ENCODE measurements at places on chromosomes 13 and 19.

DNA sequence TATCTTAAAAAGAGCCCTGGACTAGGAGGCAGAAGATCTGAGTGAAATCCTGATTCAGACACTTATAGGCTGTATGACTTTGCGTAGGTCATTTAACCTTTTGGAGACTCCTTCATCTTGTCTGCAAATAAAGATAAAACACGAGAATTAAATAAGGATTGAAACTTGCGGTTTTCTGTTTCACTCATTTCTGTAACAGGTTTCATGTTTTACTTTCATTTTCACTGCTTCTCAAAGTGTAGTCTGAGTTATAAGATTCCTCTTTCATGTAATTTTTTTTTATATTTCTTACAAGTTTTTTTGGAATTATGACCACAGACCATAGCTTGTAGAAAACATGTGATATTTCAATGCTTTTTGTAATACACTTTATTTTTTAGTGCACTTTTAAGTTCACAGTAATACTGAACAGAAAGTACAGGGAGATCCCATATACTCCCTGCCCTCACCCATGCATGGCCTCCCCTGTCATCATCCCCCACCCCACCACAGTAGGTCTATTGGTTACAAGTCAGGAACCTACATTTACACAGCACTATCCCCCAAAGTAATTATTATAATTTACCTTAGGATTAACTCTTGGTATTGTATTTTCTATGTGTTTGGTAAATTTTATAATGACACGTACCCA is 174.6 kb downstream of the ITGBL1 start:
- no peak for DNase-seq

DNA sequence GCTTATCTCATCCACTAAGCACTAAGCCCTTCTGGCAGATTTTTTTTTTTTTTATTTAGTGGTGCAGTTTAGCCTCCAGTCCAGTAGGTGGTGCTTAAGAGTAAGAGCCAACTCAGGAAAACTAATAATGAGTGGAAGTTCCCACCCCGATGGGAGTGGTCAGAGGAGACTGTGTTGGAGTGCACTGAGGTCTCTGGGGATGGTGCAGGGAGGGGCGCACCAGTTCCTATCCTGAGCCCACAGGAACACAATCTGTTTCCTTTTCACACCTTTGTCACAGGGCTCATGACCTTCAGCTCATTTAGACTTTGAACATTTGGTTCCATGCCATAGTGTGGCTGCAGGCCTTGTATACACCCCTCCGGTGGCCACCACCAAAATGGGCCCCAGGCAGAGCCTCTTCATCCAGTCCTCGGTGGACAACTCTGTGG is 367.4 kb downstream of the SPRY2 start:
- DNase-seq = no peak

GRCh38 chr19:2917275-2918184 is 16.8 kb downstream of the ZNF57 start:
- DNase-seq = no peak

- no peak for DNase-seq
These were observed 193.6 kb downstream of the RAP2A start for GRCh38 chr13:97627566-97627965.

DNA sequence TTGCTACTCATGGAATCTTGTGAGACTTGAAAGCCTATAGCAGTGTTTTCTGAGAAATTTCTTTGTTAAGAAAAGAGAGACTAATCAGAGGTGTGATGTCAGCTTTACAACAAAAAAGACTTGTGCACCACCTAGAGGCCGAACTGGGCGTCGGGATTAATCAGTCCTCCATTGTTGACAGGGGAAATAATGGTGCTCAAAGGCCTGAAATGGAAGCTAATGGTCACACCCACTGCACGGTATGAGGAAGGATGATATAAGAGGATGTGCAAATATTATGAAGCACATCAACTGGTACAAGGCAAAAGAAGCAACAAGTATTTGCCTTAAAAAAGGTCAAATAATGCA is 480.2 kb upstream of the MIR17HG start:
- DNase-seq = peak; percentile 8

DNA sequence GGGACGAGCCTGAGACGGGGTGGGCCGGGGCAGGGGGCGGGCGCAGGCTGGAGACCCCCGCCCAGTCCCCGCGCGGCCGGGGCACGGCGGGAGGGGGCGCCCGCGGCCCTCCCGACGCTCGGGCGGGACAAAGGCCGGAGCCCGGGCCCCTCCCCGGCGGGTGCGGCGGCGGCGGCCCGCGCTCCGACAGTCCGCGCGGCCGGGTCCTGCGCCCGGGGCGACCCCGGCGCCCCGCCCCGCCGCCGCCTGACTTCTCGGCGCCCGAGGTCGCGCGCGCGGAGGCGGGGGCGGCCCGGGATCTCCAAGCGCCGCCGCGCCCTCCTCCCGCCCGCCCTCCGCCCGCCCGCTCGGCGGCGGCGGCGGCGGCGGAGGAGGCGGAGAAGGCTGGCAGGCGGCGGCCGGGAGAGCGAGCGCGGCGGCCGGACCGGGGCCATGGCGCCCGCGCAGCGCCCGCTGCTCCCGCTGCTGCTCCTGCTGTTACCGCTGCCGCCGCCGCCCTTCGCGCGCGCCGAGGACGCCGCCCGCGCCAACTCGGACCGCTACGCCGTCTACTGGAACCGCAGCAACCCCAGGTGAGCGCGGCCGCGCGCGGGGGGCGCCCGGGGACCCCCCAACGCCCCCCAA is at the start of gene EFNA2:
Gene EFNA2 (plus strand): TSS at position 137 of the 624 bp plus-strand sequence. CDS start 296 bp downstream, at position 433.
- DNase-seq = no peak

DNA sequence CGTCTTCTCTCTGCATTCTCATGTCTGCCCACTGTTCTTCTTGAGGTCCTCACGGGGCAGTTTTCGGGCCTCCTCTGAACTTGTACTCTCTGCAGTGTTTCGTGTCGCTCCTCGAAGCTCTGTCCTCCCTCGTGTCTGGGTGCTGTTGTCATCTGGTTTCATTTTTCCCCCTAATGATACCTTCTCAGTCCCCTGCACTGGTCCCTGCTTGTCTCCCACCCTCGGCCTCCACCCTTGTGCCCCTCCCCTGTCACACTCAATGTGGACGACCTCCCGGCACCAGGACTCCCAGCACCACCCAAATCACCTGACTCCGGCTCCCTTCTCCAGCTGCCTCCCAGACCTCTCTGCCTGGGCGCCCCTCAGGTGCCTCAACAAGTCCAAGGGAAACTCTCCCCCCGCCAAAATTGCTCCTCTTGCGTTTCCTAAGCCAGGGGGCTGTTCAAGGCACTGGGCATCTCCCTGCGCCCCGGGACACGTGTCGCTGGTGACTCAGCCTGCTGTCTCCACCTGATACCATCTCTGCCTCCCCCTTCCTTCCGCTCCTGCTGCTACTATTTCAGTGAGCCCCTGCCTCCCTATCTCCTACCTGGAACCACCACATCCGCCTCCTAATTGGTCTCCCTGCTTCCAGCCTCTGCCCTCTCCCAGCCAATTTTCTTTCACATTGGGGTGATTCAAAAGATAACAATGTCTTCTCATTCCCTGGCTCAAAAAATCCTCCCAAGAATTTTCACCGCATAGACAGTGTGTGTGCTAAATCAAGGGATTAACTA is 49.5 kb downstream of the RFX2 start:
- DNase-seq = no peak

DNA sequence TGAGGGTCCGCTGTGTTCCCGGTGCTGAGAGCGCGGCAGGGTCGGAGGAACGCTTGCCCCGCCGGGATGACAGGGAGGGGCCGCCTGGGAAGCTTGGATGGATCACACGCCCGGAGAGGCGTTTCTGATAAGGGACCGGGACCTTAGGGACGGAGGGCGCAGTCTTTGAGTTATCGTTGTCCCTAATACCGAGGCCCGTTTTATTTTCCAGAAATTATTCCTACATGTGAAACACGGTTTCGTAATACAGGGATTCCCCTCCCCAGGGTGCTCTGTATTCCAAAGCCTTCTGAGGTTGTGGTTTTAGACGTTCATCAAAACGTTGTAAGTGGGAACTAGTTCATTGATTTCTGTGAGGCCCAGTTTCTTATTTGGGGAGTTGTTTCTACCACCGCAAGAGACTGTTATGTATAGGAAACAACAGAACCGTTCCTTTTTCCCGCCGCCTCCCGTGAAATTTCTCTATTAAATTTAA is 752 bp downstream of the PDCD5 start:
- no peak for DNase-seq

DNA sequence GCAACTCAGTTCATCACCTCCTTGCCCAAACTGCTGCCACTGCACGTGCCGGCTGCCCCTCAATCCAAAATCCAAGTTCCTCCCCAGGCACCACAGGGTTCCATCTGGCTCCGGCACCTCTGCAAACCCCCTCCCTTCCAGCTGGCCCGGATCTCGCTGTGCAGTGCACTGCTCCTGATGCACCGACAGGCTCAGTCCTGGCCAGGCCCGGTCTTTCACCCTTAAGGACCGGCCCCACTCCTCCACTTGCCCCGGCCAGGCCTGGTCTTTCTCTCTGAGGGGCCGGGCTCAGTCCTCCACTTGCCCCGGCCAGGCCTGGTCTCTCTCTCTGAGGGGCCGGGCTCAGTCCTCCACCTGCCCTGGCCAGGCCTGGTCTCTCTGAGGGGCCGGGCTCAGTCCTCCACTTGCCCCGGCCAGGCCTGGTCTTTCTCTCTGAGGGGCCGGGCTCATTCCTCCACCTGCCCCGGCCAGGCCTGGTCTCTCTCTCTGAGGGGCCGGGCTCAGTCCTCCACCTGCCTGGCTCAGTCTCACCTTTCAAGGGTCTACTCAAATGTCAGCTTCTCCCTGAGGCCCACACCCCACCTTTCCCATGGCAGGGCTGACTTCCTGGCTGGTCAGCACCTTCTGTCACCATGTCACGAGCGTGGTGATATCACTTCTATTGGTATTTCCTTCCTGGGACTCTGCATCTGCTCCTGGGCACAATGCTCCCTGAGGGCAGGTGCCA is 6.9 kb downstream of the ZNF787 start:
- no peak for DNase-seq

- DNase-seq = no peak
These were observed 13.9 kb upstream of the DACH1 start for GRCh38 chr13:71880753-71881541.

DNA sequence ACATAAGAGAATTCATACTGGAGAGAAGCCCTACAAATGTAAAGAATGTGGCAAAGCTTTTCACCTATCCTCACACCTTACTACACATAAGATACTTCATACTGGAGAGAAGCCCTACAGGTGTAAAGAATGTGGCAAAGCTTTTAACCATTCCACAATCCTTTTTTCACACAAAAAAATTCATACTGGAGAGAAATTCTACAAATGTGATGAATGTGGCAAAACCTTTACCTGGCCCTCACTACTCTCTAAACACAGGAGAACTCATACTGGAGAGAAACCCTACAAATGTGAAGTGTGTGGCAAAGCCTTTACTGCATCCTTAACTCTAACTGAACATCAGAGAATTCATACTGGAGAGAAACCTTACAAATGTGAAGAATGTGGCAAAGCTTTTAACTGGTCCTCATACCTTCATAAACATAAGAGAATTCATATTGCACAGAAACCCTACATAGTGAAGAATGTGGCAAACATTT is 14.0 kb upstream of the ZNF506 start:
- no peak for DNase-seq

DNA sequence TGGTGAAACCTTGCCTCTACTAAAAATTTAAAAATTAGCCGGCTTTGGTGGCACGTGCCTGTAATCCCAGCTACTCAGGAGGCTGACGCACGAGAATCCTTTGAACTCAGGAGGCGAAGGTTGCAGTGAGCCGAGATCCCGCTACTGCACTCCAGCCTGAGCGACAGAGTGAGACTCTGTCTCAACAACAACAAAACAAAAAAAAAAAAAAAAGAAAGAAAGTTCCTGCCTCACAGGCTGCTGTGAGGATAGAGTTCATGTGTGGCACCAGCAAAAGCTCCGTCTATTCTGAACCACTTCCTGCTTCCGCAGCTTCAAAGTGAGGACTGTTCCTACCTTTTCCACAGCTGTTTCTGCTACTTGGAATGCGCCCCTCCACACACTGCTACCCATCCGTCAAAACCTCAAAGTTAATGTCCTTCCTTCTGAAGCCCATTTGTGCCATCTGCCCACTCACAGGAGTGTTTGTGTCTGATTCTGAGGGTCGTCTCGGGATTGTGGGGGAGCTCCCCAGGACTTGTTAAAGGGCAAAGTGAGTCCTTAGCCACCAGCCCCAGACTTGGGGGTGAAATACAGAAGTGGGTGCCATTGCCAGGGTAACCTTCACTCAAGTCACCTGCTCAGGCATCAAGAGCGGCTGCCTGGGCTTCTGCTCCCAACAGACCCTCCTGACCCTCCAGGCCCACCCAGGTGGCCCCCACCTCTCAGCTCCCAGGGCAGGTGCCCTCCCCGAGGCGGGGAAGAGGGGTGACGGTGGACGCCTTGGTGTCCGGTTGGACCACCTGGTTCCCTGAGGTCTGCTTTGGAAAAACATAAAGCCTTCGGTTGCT is 2.9 kb downstream of the MFSD12 start:
- no peak for DNase-seq

DNA sequence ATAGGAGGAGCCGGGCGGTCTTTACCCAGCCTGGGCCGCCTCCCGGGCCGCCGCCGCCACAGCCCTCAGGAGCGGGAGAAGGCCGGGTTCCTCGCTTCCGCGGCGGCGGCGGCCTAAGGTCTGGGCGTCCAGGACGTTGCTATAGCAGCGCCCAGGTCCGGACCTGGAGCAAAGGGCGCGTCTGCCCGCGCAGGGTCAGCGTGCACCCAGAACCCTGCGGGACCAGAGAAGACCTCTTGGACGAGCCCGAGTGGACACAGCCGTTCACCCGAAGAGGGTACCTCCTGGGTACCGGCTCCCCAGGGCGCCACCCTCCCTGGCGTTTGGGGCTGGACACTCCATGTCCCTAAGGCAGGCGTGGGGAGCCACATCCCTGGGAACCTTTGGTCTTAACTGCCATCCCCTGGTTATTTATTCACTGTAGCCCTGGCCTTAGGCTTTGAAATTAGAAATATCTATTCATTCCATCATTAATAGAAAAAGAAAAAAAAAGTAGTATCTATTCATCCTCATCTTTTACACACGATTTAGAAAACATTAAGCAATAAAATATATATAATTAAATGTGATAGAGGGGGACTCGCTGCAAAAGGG is 2.4 kb downstream of the DZIP1 start:
- no peak for DNase-seq

GRCh38 chr13:30097701-30098100 is 209.7 kb downstream of the KATNAL1 start:
- DNase-seq = no peak

DNA sequence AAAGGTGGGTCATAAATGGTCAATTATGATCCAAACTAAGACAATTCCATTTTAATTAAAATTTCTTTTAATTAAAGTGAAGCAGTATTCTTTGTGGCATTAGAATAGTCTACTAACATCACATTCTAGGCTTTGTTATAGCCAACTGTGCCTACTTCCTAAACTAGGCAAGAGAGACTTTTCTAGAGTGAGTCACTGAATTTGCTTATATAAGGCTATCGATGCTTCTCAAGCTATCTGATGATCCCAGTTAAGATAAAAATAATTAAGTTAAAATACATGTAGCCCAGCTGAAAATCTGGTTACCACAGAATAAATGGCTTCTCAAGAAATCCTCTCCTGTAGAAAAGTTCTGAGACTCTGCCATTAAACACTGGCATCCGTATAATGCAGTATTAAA is 12.5 kb downstream of the ANKRD10 start:
- no peak for DNase-seq

GRCh38 chr19:33580645-33581037 is 41.1 kb upstream of the CHST8 start:
- no peak for DNase-seq

Measured in NCI-H1930 (cell line).